ENCODE measurements at places on chromosomes 12 and 14. TPM values are rescaled to one million over a fixed set of nuclear protein-coding genes. Genes with fewer than 3 reads are reported as not detected.
A peak's percentile ranks its signal among the peaks of the same experiment; 100 is the strongest.

- no peak overlapping the region for H3K4me3 ChIP-seq
- peak; percentile 52 for DNase-seq
- H3K4me1 ChIP-seq: peaks cover 34% of the 10 kb centered on the region
- no peak overlapping the region for H3K27ac ChIP-seq
These were observed 2.7 kb downstream of the TGFB3 start for GRCh38 chr14:75979071-75979571.

- H3K27me3 ChIP-seq: no peaks in the 10 kb centered on the region
- H3K4me1 ChIP-seq: no peaks in the 10 kb centered on the region
- no peaks in the 10 kb centered on the region for H3K36me3 ChIP-seq
These were observed 304.8 kb downstream of the PCNX1 start for GRCh38 chr14:71212093-71212492.

GRCh38 chr12:55641595-55641994, 4.9 kb downstream of the OR10P1 start:
- peaks cover 16% of the 10 kb centered on the region for H3K4me1 ChIP-seq
- no peak for DNase-seq
- no peaks in the 10 kb centered on the region for H3K36me3 ChIP-seq

- no peak overlapping the region for H3K4me3 ChIP-seq
- peaks cover 13% of the 10 kb centered on the region for H3K4me1 ChIP-seq
- DNase-seq: no peak
- H3K27me3 ChIP-seq: peaks cover 28% of the 10 kb centered on the region
- H3K27ac ChIP-seq: no peak overlapping the region
These were observed 3.0 kb upstream of the ZDHHC22 start for GRCh38 chr14:77144412-77145115.

- no peaks in the 10 kb centered on the region for H3K27me3 ChIP-seq
- no peak overlapping the region for H3K4me3 ChIP-seq
- no peak for DNase-seq
These were observed 194.5 kb upstream of the GZMB start for GRCh38 chr14:24828486-24828885.

GRCh38 chr14:59274991-59275391, 86.5 kb downstream of the DAAM1 start:
- H3K4me3 ChIP-seq: no peak overlapping the region
- H3K36me3 ChIP-seq: no peaks in the 10 kb centered on the region
- H3K27me3 ChIP-seq: no peaks in the 10 kb centered on the region
- no peak for DNase-seq
- peaks cover 4% of the 10 kb centered on the region for H3K4me1 ChIP-seq

DNA sequence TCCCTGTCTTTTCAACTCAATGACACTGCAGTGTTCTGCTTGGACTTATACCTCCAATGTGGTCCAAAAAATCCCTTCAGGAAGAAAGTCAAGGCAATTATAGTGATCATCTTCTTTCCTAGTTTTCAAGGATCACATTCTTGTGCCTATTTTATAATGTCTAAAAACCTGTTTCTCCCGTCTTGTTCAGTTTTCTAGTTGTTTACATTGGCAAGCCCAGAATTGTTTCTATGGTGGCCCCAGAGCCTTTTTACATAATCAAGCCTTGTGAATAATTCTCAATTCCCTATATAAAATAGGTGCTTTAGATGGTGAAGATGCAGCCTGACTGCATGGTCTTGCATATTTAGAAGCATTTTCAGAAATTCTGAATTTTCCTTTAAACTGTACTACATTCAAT, 14.5 kb upstream of the LDHB start:
- H3K27ac ChIP-seq: no peak overlapping the region
- H3K4me1 ChIP-seq: no peaks in the 10 kb centered on the region
- H3K27me3 ChIP-seq: peaks cover 2% of the 10 kb centered on the region
- H3K36me3 ChIP-seq: no peaks in the 10 kb centered on the region
- H3K4me3 ChIP-seq: no peak overlapping the region
- DNase-seq: no peak

The SPTLC2 gene
- total RNA-seq: 50.4 TPM

The PRB2 gene
- not detected for total RNA-seq

The RNF212B gene
- not detected for total RNA-seq
